Stomach (tissue), 19 donors: ENCODE measurements at places on chromosomes 5 and 9. TPM values are rescaled to one million over a fixed set of nuclear protein-coding genes. Genes with fewer than 3 reads are reported as not detected.

CD74 gene
- total RNA-seq: 142 TPM

C9orf152 gene
- total RNA-seq: not detected

CATSPER3 gene
- not detected for total RNA-seq

AJM1 gene
- total RNA-seq: 9.3 TPM

RLN2 gene
- total RNA-seq: not detected

PKD2L2 gene
- not detected for total RNA-seq

NKD2 gene
- 4.4 TPM for total RNA-seq

UNC5A gene
- total RNA-seq: not detected

DNA sequence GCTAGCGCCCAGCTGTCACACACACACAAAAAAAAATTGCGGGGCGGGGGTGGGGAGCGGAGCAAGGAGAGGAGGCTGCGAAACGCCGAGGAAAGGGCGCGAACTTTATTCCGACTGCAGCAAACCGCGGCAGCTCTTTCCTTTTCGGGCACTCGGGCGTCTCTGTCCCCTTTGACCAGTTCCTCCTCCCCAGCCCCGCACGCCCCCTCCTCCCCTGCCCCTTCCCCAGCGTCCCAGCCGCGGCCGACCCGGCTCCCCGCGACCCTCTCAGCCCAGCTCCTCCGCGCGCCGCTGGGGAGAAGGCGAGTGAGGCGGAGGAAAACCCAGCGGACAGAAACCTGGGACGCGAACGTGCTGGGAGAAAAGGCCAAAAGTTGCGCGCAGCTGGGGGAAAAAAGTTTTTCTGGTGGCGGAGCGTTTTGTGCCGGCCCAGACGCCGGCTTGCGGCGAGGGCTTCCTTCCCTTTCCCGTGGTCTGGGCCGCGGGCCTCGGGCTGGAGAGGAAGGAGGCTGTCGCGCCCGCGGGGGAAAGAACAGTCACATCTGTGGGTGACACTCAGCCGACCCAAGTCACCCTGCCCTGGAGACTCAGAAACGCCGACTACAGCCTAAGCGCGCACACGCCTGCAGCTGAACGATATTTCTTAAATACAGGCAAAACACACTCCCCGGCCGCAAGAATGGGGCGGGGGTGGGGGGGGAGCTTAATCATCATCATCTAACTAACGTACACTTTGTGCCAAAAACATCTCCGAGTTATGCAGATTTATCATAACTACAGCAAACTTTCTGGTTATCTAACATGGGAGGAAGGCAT lies 1.1 kb upstream of the BNC2 start:
- peaks cover 22% of the 10 kb centered on the region for H3K4me1 ChIP-seq
- peaks cover 49% of the 10 kb centered on the region for H3K27me3 ChIP-seq
- H3K36me3 ChIP-seq: no peaks in the 10 kb centered on the region
- peak overlapping the region; percentile 90 for H3K27ac ChIP-seq

GRCh38 chr5:75438722-75439121 lies 72.7 kb downstream of the CERT1 start:
- no peak overlapping the region for H3K27ac ChIP-seq
- H3K4me1 ChIP-seq: peaks cover 17% of the 10 kb centered on the region
- no peaks in the 10 kb centered on the region for H3K36me3 ChIP-seq

DNA sequence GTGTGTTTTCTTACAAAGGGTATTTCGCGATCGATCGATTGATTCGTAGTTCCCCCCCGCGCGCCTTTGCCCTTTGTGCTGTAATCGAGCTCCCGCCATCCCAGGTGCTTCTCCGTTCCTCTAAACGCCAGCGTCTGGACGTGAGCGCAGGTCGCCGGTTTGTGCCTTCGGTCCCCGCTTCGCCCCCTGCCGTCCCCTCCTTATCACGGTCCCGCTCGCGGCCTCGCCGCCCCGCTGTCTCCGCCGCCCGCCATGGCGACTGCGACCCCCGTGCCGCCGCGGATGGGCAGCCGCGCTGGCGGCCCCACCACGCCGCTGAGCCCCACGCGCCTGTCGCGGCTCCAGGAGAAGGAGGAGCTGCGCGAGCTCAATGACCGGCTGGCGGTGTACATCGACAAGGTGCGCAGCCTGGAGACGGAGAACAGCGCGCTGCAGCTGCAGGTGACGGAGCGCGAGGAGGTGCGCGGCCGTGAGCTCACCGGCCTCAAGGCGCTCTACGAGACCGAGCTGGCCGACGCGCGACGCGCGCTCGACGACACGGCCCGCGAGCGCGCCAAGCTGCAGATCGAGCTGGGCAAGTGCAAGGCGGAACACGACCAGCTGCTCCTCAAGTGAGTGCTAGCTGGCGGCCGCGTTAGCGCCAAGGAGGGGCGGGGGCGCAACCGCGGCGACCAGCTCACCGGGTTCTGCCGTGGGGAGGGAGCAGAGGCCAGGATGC lies 480 bp downstream of the LMNB1 start:
- H3K4me3 ChIP-seq: peak overlapping the region; percentile 95
- DNase-seq: peak; percentile 88
- H3K36me3 ChIP-seq: no peaks in the 10 kb centered on the region
- H3K27ac ChIP-seq: peak overlapping the region; percentile 96
- peaks cover 37% of the 10 kb centered on the region for H3K4me1 ChIP-seq

DNA sequence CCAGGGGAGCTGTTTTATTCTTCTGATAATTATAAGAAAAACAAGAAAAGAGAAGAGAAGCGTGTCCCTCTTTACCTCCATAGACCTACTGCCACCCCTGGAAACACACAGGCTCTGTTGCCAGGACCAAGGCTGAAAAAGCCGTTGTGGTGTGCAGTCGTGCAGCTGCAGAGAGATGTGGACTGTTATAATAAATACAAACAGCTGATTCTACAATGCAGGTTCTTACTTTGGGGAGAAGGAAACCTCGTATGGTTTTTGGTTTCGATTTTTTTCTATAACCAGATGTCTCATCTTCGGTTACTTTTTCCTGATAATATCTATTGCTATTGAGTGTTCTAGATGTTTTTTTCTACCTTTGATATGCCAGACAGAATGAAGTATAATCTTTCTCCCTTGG lies 28.1 kb downstream of the FYB1 start:
- no peak for DNase-seq
- H3K36me3 ChIP-seq: no peaks in the 10 kb centered on the region
- H3K4me3 ChIP-seq: no peak overlapping the region
- H3K4me1 ChIP-seq: peaks cover 7% of the 10 kb centered on the region

DNA sequence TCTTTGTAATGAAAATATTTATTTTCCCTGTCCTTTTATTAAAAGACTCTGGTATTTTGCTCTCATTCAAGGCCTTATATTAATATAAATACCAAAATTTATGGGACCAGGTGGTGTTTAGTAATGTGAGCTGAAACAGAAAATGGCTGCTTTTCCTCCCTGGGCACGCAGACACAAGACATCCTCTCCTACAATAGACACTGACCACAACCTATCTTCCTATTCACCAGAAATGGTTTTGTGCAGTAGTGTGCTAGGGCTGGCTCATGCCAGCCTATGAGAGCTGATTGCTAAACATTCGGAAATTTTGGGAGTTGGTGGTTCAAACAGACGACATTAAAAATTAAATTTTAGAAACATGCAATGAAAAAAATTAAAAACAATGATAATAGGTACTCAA lies 338.2 kb downstream of the BNC2 start:
- H3K4me3 ChIP-seq: no peak overlapping the region
- no peaks in the 10 kb centered on the region for H3K36me3 ChIP-seq
- peaks cover 13% of the 10 kb centered on the region for H3K4me1 ChIP-seq
- DNase-seq: no peak
- no peak overlapping the region for H3K27ac ChIP-seq
- no peaks in the 10 kb centered on the region for H3K27me3 ChIP-seq

DNA sequence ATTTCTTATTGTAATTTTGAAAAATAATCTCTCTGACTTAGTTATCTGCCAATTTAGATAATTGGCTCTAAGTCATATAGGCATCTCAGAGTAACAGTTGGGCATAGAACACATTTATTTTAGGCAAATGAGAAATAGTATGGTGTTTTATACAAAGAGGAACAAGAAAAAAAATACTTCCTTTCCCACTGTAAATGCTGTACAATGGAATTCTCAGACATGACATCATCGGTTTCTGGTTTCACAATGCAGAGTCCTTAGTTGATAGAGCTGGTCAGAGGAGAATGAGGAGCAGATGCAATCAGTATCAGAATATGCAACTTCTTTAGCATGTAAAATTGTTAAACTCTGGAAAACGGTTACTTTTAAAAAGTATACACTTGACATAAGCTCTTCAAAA lies 49.4 kb downstream of the PLK2 start:
- H3K4me3 ChIP-seq: no peak overlapping the region
- H3K4me1 ChIP-seq: no peaks in the 10 kb centered on the region
- H3K36me3 ChIP-seq: no peaks in the 10 kb centered on the region
- no peaks in the 10 kb centered on the region for H3K27me3 ChIP-seq

- no peak overlapping the region for H3K4me3 ChIP-seq
- no peaks in the 10 kb centered on the region for H3K36me3 ChIP-seq
- H3K27me3 ChIP-seq: no peaks in the 10 kb centered on the region
Observed at GRCh38 chr9:94222870-94223269, 36.2 kb upstream of the ZNF169 start.

DNA sequence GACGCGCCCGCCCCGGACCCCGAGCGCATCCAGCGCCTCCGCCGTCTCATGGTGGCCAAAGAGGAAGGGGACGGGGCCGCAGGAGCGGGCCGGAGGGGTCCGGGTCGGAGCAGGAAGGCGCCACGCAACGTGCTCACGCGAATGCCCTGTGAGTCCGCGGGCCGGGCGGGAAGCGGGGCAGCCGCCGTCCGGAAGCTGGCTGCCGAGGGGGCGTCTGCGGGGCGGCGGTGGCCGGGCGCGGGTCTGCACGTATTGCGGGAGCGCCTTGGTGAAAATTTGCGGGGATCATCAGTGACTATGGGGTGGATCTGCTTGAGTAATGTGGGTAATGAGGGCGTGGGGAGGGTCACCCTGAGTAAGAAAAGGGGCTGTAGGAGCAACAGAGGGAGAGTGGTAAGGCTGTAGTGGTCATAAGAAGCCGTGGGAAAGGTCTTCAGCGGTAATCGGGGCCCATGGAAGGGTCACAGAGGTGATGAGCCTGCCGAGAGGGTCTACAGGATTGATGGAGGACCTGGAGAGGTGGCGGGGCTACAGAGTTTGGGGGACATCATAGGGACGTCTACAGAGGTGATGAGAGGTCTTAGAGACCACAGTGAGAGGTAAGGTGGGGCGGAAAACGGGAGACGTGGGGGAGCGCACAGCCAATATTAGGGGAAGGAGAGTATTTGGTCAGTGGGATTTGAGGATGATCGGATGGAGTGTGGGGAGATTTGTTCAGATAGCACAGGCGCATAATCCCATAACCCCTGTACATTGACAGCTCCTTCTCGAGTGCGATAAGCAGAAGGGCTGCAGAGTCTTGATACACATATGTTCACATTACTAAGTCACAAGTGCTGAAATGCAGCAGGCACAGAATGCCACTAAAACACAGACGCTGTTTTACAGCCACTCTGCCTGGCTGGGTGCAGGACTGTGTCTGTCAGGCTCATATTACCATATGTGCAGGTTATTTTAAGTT lies 819 bp downstream of the LSM11 start:
- peak overlapping the region; percentile 93 for H3K4me3 ChIP-seq
- peak; percentile 58 for DNase-seq
- H3K4me1 ChIP-seq: peaks cover 24% of the 10 kb centered on the region
- no peaks in the 10 kb centered on the region for H3K27me3 ChIP-seq
- peak overlapping the region; percentile 84 for H3K27ac ChIP-seq
- no peaks in the 10 kb centered on the region for H3K36me3 ChIP-seq

GRCh38 chr5:58024151-58024550 lies 435.7 kb downstream of the PLK2 start:
- no peak overlapping the region for H3K27ac ChIP-seq
- no peaks in the 10 kb centered on the region for H3K36me3 ChIP-seq
- DNase-seq: no peak
- peaks cover 4% of the 10 kb centered on the region for H3K4me1 ChIP-seq

GRCh38 chr9:117074784-117075520 lies 339.9 kb downstream of the ASTN2 start:
- H3K4me3 ChIP-seq: no peak overlapping the region
- no peaks in the 10 kb centered on the region for H3K27me3 ChIP-seq
- no peak for DNase-seq
- no peak overlapping the region for H3K27ac ChIP-seq
- H3K36me3 ChIP-seq: no peaks in the 10 kb centered on the region
- no peaks in the 10 kb centered on the region for H3K4me1 ChIP-seq

- H3K4me1 ChIP-seq: peaks cover 3% of the 10 kb centered on the region
- no peak overlapping the region for H3K27ac ChIP-seq
- H3K36me3 ChIP-seq: no peaks in the 10 kb centered on the region
- H3K27me3 ChIP-seq: peaks cover 23% of the 10 kb centered on the region
Observed at GRCh38 chr5:176822793-176823481, 12.6 kb downstream of the UNC5A start.

DNA sequence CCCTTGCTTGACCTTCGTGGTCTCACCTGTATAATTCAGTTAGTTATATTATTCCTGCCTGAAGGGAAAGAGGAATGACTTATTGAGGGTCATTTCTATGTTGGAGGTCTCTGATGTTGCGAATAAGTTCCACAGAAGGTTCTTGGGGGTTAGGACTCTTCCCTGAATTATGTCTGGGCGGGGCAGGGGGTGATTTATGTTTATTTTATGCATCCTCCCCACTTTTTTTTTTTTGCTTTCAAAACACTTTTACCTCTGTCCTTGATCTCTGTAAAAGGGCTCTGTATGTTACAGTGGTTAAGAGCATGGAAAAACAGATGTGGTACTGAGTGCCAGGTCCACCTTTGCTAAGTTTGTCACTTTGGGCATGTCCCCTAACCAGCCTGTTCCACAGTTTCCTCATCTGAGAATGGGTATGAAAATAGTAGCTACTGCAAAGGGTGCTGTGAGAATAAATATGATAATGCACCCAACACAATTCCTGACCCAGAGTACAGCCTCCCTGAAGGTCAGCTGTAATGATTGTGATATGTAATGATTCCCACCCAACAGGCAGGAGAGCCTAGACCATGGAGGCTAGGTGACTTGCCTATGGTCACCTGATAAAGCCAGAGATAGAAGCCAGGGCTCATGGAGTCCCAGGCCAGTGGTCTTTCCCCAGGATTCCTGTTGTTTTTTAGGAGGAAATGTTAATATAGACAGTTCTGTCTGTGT lies 54.8 kb downstream of the SLC22A5 start:
- H3K4me3 ChIP-seq: no peak overlapping the region
- H3K27me3 ChIP-seq: no peaks in the 10 kb centered on the region
- DNase-seq: no peak
- peaks cover 97% of the 10 kb centered on the region for H3K4me1 ChIP-seq
- H3K36me3 ChIP-seq: peaks cover 21% of the 10 kb centered on the region

DNA sequence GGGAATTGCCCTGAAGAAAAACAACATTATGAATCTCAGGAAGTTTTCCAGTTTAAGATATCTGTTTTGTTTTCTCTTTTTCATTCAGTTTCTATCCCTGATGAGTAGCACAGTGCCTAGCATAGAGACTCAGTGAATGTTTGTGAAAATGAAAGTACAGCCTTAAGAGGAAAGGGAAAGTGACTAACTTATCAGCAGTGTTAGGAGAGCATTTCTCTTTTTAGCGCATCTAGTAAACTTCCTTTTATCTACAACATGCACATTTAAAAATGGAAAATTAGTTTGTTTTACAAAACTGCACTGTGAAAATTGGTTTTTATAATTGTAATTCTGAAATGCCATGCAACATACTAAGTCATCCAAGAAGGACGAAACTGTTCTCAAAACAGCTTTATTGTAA lies 110.8 kb downstream of the SMARCA2 start:
- DNase-seq: peak; percentile 25
- no peaks in the 10 kb centered on the region for H3K27me3 ChIP-seq
- H3K4me1 ChIP-seq: peaks cover 28% of the 10 kb centered on the region
- H3K27ac ChIP-seq: no peak overlapping the region

- peak; percentile 43 for DNase-seq
- no peak overlapping the region for H3K4me3 ChIP-seq
- H3K27ac ChIP-seq: peak overlapping the region; percentile 40
Observed at GRCh38 chr5:95803271-95804148, 19.0 kb downstream of the GLRX start.
